ENCODE measurements at places on chromosomes 2 and 18.

GRCh38 chr2:223865124-223865523, 27.7 kb upstream of the AP1S3 start:
- DNase-seq, result no peak

- DNase-seq, result no peak
Observed at GRCh38 chr18:3061581-3062312, 48.8 kb upstream of the LPIN2 start.

DNA sequence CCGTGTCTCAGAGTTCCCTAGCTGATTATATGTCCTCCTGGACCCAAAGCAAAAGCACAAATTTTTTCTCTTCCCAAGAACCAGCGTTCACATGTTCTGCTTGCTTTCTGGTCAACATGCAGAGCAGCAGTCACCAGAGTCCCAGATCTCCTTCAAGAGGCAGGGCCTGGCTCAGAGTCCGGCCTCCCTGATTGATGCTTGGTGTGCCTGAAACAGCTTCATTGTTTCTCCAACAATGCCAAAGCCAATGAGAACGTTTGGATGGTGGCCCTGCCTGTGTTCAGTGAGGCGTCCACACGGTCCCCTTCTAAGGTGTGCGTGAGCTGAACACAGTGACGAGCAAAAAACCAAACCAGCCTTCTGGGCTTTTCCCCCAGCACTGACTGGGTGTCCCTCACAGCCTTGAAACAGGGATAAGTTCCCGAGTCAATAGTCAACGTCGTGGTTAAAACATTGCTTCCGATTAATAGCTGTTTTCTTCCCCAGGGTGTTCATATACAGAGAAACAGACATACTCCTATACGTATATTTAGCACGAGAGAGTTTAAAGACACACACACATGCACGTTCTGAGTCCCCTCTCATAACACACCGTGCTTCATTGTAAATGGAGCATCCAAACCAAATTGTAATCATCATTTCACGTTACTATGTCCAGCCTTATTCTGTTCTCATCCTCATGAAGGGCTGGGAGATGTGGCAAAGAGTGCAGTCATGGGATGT, 19.3 kb upstream of the POU3F3 start:
- no peak for DNase-seq

GRCh38 chr2:219897456-219897855, 270.0 kb downstream of the SLC4A3 start:
- no peak for DNase-seq

GRCh38 chr2:126882736-126883665, 15.7 kb upstream of the TEX51 start:
- DNase-seq, result no peak

DNA sequence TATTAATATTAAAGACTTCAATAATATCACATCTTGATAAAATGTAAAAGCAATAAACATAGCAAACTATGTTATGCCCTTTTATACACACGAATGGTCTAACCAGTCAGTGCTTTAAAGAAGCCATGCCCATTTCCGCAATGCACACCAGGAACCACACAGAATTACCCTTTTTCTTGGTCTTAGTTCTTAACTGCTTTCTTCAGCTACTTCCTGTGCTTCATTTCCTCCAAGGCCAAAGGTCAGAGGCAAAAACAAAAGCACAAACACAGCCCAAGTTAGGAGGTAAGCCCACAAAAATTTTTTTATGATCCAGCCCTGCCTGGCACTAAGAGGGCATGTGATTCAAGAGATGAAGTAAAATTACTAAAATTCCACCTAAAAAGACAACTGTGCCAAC, 267.2 kb downstream of the FBXO15 start:
- no peak for DNase-seq
